ENCODE measurements at places on chromosomes 11 and 22.

GRCh38 chr11:18294862-18295261 is 27.1 kb downstream of the HPS5 start:
- no peak for DNase-seq

DNA sequence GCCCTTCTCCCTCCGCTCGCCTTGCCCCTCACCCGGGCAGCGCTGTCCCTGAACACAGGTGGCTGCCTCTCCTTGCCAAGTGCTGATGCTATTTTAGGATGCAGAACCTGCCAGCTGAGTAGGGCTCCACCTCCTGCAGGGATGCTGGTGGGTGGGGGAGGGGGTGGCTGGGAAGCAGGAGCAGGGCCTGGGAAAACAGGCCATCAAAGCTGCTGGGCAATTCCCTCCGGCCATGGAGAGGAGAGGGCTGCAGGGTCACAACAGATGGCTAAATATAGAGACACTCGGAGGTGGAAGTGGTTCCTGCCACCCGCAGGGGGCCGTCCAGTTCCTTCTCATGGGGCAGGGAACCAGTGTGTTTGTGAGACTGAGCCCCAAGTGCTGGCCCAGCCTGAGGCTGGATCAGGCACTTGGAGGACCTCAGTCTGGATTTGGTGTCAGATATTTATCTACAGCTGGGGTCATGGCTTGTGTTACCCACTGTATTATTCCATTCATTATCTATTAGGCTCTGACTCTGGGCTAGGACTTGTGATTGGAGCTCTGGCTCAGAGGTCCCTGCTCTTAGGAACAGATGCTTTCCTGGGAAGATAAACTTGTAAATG is 59.6 kb downstream of the LRRC32 start:
- no peak for DNase-seq

- no peak for DNase-seq
Measured at GRCh38 chr11:84173078-84173477, 886.9 kb upstream of the CCDC90B start.

GRCh38 chr11:45365961-45366618 is 79.9 kb upstream of the SYT13 start:
- no peak for DNase-seq

- DNase-seq = no peak
Measured at GRCh38 chr11:98495016-98495415, 525.7 kb upstream of the CNTN5 start.

DNA sequence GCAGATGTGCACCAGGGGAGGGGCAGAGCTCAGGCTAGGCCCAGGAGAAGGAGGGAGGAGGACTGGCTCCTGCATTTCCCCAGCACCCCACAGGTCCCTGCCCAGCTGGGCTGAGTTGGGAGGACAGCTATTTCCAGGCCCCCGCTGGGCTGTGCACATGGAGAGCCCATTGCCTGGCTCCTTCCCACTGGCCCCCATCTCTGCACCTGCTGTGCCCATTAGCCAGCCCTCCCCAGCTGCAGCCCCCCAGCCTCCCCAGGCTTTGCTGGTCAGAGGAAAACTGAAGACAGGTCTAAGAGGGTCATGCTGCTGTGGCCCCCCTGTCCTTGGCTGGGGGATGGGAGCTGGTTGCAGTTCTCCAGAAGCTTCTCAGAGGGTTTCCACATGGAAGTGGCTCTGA is 81.8 kb upstream of the SHANK2 start:
- no peak for DNase-seq

DNA sequence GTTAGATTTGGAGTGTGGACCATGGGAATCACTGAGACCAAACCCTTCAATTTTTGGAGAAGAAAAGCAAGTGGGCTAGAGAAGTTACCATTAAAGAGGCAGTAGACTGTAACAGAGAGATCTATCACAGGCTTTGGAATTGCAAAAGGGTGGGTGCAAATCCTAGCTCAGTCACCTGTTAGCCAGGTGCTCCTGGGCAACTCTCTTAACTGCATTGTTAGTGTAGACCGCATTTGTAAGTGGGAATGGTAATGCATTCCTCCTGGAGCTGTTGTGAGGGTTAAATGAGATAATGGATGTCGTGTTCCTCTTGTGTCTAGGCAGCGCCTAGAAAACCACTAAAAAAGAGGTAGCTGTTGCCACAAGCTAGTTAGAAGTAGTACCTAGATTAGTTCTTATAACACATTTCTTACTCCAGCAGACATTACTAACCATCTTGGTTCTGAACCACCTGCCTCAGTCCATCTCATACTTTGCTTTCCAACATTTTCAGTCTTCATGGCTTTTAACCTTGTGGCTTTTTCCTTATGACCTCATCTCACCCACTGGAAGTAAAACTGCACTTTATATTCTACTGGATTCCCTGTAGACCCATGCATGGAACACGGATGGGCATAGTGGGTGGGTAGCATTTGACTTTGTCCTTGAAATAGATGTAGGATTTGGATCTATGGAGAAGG is 153.0 kb downstream of the HIPK3 start:
- DNase-seq = no peak

- no peak for DNase-seq
Measured at GRCh38 chr11:73155102-73155501, 13.0 kb upstream of the FCHSD2 start.

DNA sequence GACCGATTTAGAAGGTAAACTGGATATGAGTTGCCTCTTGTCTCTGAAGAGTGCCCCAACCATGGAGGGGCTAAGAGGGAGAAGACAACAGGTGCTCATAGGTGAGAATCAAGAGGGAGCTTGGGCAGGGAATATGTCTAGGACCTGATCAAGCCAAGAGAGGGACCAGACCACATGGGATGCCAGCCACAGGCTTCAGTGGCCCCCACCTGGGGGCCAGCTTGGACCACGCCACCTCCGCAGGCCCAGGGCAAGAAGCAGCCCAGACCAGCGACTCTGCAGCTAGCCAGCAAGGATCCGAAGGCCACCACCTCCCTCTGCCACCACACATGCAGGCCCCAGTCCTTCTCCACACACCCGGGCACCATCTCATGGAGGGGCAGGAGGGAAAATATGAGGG is 92.5 kb upstream of the LDLRAD3 start:
- DNase-seq = no peak

DNA sequence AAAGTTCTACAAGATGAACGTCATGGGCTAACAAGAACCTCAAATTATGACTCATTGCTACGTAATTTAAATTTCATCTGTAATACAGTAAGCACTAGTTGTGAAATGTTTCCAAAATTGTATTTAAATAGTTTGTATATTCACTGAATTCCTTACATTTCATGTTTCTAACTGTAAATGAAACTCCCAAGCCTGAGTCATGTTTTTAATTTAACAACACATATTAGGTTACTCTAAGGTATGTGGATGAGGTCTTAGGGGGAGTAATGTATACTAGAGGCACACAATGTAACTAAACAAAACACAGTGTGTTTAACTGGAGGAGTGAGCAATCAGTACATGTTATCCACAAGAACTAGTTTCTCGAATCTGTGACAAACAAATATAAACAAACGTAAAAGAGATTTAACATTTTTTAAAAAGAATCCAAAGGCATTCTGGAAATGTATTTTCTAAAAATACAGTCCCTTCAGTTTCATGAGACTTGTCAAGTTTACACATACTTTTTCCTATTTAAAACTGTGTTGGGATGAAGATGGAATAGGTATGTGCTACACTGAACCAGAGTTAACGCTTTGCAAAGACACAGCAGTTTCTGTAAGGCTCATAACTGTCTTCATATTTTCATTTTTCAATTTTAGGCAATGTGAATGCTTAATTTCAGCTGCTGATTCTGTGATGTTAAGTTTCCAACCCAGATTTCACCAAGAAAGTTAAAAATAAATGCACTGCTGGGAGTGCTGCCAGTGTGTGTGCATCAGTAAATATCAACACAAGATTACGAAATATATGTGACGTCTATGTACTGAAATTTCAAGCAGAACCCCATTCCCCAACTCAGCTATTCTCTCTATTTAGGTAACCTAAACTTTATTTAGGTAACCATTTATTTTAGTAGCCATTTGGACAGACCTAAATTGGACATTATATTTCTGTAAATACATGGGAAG is 52.6 kb downstream of the PITPNB start:
- no peak for DNase-seq

DNA sequence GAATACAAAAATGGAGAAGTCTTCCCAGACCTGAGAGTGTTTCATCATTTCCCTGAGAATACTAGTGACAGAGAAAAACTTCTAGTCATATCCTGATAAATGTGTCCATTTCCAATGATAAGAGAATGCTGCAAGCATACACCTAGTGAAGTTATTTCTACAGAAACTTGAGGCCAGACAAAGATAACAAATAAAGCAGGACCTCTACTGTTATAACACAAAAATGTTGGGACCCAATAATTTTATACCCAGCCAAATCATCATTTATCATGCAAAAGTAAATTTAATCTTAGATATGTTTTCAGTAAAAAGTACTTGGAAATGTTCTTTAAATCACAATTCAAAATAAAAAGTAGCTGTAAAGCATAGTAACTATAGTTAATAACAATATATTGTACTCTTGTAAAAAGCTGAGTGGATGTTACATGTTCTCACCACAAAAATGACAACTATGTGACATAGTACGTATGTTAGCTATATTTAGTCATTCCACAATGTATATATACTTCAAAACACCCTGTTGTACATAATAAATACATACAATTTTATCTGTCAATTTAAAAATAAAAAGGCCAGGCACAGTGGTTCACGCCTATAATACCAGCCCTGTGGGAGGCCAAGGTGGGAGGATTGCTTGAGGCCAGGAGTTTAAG is 12.6 kb downstream of the RRAS2 start:
- no peak for DNase-seq

GRCh38 chr11:128660947-128661346 is 32.9 kb upstream of the FLI1 start:
- DNase-seq = no peak

DNA sequence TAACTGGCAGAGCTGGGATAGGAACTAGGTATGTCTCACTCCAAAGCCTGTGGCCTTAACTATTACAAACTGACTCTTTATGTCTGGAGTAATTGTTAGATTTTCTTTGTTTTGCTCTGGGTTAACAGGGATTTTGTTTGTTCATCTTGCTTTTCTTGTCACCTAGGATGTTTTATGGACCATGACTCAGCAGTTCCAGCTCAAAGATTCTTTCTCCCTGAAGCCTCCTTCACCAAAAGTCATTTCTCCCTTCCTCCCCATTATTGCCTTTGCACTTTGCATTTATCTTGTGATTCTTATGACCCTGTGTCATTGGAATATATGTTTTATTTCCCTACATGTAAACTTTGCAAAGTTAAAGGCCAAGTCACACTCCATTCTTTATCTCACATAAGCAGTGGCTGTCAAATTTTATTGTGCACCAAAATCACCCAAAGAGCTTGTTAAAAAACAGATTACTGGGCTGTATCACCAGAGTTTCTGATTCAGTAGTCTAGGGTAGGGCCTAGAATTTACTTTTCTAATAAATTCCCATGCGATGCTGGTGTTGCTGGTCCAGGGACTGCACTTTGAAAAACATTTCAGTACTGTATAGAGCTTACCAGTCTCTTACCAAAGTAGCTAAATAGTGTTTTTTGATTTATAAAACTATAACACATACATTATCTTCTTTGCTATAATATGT is 327.7 kb downstream of the DLG2 start:
- DNase-seq = no peak

- no peak for DNase-seq
Measured at GRCh38 chr11:92216789-92217188, 7.8 kb upstream of the FAT3 start.

DNA sequence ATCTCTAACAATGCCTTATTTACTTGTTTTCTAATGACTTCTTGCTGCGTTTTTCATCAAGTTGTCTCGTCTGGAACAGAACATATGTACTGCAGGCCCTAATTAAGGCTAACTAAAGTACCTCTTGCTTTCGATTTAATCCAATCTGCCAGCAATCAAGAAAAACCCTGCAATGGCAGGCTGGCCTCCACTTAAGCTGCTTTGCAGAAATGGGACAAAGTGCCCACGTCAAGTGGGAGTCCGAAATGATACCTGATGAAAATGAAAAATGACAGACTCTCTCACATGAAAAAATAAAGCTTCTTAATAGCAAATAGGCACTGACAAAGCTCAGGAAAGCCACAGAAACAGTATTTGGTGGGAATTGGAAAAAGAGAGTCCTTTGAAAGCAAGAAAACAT is 1454.7 kb downstream of the FAM181B start:
- no peak for DNase-seq

DNA sequence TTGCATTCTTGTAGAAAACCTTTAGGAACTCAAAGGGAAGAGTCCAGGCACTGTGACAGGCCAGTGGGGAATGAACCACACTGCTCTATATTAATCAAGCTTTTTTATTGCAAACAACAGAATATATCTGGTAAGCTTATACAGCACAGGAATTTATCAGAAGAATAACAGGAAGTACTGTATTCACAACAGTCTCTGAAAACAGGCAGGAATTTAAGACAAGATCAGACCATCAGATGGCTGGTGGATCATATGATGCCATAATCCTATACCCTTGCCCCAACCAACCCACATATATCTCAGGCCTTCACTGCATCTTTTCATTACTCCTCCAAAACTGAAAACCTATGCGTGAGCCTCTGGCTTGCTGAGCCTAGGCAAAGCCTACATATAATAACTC is 1.0 kb upstream of the HTATIP2 start:
- no peak for DNase-seq

DNA sequence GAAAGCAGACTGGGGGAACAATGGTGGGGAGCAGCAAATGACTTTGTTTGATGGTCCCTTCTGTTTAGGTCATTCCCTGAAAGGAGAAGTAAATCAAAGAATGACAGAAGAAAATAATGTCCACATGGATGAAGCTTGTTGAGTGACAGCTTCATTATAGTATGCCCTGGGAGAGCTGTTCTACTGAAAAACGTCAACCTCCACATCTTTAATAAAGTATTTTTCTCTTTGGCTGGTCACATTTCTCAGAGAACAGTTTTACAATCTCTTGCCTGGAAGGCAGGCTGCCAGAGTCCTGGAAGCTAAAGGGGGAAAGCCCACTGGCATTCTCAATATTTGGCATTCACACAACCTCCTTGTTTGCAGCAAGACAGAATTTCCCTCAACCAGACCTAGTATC is 287.9 kb downstream of the SWAP70 start:
- DNase-seq = no peak

DNA sequence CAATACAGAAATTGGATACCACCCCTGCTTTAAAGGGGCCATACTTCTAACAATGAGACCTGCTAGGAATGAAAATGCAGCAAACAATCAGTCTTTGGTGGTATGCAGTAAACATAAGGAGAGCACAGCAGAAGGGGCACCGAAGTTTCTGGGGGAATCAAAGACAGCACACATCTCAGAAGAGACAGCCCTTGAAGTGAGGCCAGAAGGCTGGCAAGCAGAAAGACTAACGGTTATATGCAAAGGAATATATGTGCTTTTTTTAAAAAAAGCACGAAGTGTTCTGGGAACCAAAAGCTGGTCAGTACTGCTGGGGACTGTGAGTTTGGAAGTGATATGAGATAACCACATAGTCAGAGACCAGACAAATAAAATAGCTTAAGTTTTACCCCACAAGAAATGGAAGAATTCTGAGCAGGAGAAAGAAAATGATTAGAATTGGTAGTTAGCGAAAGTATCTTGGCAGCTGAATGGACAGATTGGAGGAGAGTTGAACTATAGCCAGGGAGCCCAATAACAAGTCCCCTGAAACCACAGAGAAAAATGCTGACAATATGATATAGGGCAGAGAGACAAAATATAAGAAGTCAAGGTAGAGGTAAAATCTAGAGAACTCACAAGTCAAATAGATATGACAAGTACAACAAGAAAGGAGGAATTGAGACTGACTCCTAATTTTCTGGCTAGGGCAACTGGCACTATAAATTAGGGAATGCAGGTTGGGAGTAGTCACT is 125.7 kb downstream of the MRTFA start:
- DNase-seq = no peak
